Fibroblast of skin of left quadriceps (primary cell): ENCODE measurements at places on chromosomes 11 and 22.
A peak's percentile ranks its signal among the peaks of the same experiment; 100 is the strongest.

DNA sequence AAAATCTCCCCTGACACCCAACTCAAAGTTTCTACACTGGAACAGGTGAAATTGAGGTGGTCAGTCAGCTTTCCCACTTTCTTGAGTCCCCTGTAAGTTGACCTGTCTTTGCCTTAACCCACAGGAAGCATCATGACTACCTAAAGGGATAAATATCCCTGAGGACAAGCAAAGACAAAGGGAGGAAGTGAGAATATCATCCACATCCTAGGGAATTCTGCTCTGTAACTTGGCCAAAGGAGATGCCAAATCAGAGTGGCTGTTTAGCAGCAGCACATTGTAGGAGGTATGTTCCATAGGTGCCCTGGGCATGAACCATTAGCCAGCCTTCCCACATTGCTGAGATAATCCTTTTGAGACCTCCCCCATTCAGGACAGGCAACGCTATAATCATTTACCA, 40.9 kb upstream of the MRPL17 start:
- DNase-seq = no peak

- no peak for DNase-seq
Measured at GRCh38 chr22:45208993-45209838, 31.5 kb downstream of the KIAA0930 start.

GRCh38 chr11:66694732-66695207, 17.1 kb upstream of the RBM4B start:
- DNase-seq = peak; percentile 89

- no peak for DNase-seq
Measured at GRCh38 chr22:19043121-19044085, 78.8 kb downstream of the DGCR2 start.

DNA sequence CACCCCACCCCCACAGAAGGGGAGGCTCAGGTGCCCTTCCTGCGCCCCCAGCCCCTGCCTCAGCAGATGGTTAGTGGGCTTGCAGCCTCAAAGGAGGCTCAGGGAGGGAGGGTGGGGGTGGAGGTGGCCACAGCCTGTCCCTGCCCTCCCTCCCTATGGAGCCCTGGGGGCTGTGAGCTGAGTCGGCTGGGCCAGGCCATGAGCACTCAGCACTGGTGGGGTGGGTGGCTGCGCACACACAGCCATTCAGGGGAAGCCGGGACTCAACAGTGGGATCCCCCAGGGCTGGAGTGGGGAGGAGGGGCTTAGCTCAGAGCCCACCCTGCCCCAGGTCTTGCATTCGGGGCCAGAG, 50.2 kb downstream of the FLRT1 start:
- no peak for DNase-seq

DNA sequence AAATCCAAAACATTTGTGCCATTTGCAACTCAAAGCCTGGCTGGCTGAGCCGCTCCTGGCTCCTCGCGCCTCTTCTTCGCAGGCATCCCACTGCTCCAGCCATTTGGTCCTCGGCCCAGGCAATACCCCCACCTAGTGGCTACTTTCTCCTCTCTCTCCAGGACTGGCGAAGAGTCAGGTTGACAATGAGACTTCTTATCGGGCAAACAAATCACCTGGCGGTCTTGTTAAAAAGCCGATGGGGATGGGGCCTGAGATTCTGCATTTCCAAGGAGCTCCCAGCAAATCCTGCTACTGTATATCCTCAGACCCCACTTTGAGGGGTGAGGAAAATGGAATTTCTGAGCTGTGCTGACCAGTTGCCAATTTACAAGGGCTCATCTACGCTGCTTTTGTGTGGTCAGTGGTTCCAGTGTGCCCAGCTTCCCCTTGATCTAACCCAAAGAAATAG, 89.0 kb downstream of the ISX start:
- peak; percentile 6 for DNase-seq

- DNase-seq = no peak
Measured at GRCh38 chr11:19849107-19849789, 136.6 kb downstream of the NAV2 start.

GRCh38 chr11:328012-328411, 7.4 kb upstream of the IFITM3 start:
- DNase-seq = no peak

DNA sequence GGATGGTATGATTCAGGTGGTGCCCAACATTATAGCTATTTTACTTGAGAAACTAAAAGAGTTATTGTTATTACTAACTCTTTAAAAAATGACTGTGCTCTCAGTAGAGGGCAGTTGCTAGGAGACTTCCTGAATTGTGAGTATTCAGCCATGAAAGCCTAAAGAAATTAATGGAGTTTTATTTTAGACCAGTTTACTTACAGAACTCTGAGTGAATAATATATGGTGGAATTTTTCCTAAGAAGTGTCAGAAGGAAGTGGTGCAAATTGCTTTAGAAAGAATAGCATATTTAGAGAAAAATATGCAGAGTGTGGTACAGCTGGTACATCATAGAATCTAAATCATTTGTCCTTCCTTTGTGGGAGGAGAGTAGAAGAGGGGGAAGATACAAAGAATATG, 689.9 kb upstream of the CCDC90B start:
- DNase-seq = no peak

- no peak for DNase-seq
Measured at GRCh38 chr22:42425337-42425988, 6.7 kb downstream of the NFAM1 start.

- peak; percentile 43 for DNase-seq
Measured at GRCh38 chr11:11584530-11584810, 37.3 kb downstream of the GALNT18 start.
